Tongue (tissue), 3 donors: ENCODE measurements at places on chromosomes 6 and 20. TPM values are rescaled to one million over a fixed set of nuclear protein-coding genes. Genes with fewer than 3 reads are reported as not detected.

TAGAP gene
- 3.6 TPM for total RNA-seq

GABRR1 gene
- total RNA-seq = 0.41 TPM

KIAA1755 gene
- total RNA-seq = 5.0 TPM

SNX5 gene
- 127 TPM for total RNA-seq

IP6K3 gene
- total RNA-seq = 41.4 TPM

FRK gene
- 2.7 TPM for total RNA-seq

TAF4 gene
- total RNA-seq = 18.5 TPM

CDKAL1 gene
- 36.5 TPM for total RNA-seq

ARMH2 gene
- total RNA-seq = not detected

RBM12 gene
- total RNA-seq = 52.1 TPM

MYO6 gene
- total RNA-seq = 17.0 TPM

CALHM6 gene
- not detected for total RNA-seq

IRF4 gene
- 1.8 TPM for total RNA-seq

FAM229B gene
- 12.1 TPM for total RNA-seq

VWA7 gene
- 2.3 TPM for total RNA-seq

MACROD2 gene
- 5.0 TPM for total RNA-seq

FAM83C gene
- total RNA-seq = 2.2 TPM

TENT5A gene
- total RNA-seq = 26.3 TPM

TMEM200A gene
- total RNA-seq = 17.7 TPM

SYNJ2 gene
- 15.4 TPM for total RNA-seq

ZNF334 gene
- 6.7 TPM for total RNA-seq

TAF8 gene
- total RNA-seq = 18.8 TPM

POM121L2 gene
- not detected for total RNA-seq

LY86 gene
- 0.72 TPM for total RNA-seq

VSX1 gene
- total RNA-seq = not detected

BTNL2 gene
- total RNA-seq = not detected

CALHM4 gene
- total RNA-seq = not detected

SIM1 gene
- total RNA-seq = 2.4 TPM

SERAC1 gene
- 14.2 TPM for total RNA-seq

FAM50B gene
- 10.9 TPM for total RNA-seq

CLPSL2 gene
- total RNA-seq = not detected

BIRC7 gene
- 0.31 TPM for total RNA-seq

SIGLEC1 gene
- total RNA-seq = 2.2 TPM

TRIM10 gene
- 1.0 TPM for total RNA-seq

BCAS1 gene
- total RNA-seq = 2.4 TPM

MYLK2 gene
- 55.9 TPM for total RNA-seq

RIPPLY2 gene
- total RNA-seq = not detected

TREM2 gene
- total RNA-seq = not detected

TOMM6 gene
- 88.1 TPM for total RNA-seq

MAS1 gene
- total RNA-seq = not detected

SLC52A3 gene
- 0.82 TPM for total RNA-seq

LINC00237 gene
- not detected for total RNA-seq

SLC2A10 gene
- total RNA-seq = 31.2 TPM

CTSA gene
- 32.6 TPM for total RNA-seq

SIRPG gene
- total RNA-seq = not detected

AARS2 gene
- 19.6 TPM for total RNA-seq

WFDC2 gene
- total RNA-seq = 16.6 TPM

ANGPT4 gene
- total RNA-seq = not detected

BNIP5 gene
- not detected for total RNA-seq

TREM1 gene
- total RNA-seq = 1.7 TPM

HEY2 gene
- 2.4 TPM for total RNA-seq
